Upper lobe of left lung (tissue), 6 donors: ENCODE measurements at places on chromosomes 4 and X. TPM values are rescaled to one million over a fixed set of nuclear protein-coding genes. Genes with fewer than 3 reads are reported as not detected.

- no peak for DNase-seq
- no peaks in the 10 kb centered on the region for H3K4me1 ChIP-seq
- no peaks in the 10 kb centered on the region for H3K27me3 ChIP-seq
- no peaks in the 10 kb centered on the region for H3K36me3 ChIP-seq
- H3K4me3 ChIP-seq: no peak overlapping the region
Observed at GRCh38 chrX:129111081-129111798, 412.1 kb downstream of the SMARCA1 start.

- H3K36me3 ChIP-seq: no peaks in the 10 kb centered on the region
- no peak overlapping the region for H3K4me3 ChIP-seq
- H3K27ac ChIP-seq: no peak overlapping the region
- no peaks in the 10 kb centered on the region for H3K4me1 ChIP-seq
- no peaks in the 10 kb centered on the region for H3K27me3 ChIP-seq
Observed at GRCh38 chrX:131225078-131225477, 64.0 kb downstream of the IGSF1 start.

- no peak overlapping the region for H3K27ac ChIP-seq
- no peaks in the 10 kb centered on the region for H3K27me3 ChIP-seq
- no peaks in the 10 kb centered on the region for H3K4me1 ChIP-seq
- DNase-seq: no peak
- H3K36me3 ChIP-seq: no peaks in the 10 kb centered on the region
Observed at GRCh38 chrX:10397349-10397748, 223.0 kb downstream of the MID1 start.

The ARAP2 gene
- total RNA-seq: 128 TPM

The AFM gene
- 0.20 TPM for total RNA-seq

DNA sequence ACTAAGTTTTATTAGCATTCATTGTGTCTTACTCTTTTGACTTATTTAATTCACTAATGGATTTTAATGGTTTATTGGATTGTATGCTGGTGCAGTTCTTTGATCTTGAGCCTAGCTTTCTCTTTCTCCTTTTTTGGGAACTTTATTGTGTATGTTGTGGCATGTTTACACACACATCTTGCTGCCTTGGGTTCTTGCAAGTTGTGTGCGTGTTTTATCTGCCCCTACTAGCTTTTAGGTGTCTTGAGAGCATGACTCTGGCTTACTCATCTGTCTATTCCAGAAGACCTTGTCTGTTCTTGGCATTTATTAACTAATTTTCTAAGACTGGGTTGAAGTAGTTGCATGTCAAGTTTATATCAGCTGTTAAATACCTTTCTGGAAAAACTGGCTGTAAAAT lies 2.7 kb downstream of the TMEM165 start:
- no peaks in the 10 kb centered on the region for H3K27me3 ChIP-seq
- no peak for DNase-seq
- H3K36me3 ChIP-seq: peaks cover 18% of the 10 kb centered on the region
- peaks cover 17% of the 10 kb centered on the region for H3K4me1 ChIP-seq

DNA sequence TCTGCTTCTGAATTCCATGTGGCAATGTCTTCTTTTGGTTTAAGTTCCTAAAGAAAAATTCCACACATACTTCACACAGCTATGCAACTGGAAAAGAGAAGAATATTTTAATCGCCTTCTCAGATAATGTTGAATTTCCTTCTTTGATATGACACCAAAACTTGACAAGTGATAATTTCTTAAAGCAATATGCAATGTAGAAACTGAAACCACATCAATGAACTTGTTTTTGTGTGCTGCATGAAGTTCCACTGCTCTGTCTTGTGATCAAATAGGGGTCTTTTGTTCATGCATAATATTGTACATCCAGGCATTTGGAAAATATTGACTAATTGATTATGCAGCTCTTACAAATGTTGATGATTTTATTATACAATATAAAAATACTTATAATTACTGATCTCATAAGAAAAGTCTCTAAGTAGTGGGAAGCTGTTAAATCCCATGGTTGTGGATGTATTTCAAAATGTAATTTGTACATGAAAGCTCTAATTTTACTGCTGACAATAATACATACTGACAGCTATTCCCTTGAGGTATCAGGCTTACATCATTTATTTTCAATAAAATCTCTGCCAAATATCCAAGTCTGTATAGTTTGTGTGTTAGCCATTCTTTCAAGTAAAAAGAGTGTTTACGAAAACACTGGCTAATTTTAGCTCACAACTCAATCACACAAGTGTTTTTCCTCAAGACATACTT lies 56.5 kb downstream of the AGA start:
- no peak overlapping the region for H3K4me3 ChIP-seq
- H3K27ac ChIP-seq: no peak overlapping the region
- no peaks in the 10 kb centered on the region for H3K4me1 ChIP-seq

GRCh38 chr4:125663896-125664767 lies 349.4 kb downstream of the FAT4 start:
- H3K36me3 ChIP-seq: no peaks in the 10 kb centered on the region
- no peak overlapping the region for H3K4me3 ChIP-seq
- H3K27ac ChIP-seq: no peak overlapping the region
- H3K27me3 ChIP-seq: no peaks in the 10 kb centered on the region

GRCh38 chrX:90883479-90883878 lies 551.2 kb upstream of the PABPC5 start:
- no peaks in the 10 kb centered on the region for H3K4me1 ChIP-seq
- no peaks in the 10 kb centered on the region for H3K36me3 ChIP-seq
- H3K4me3 ChIP-seq: no peak overlapping the region
- no peaks in the 10 kb centered on the region for H3K27me3 ChIP-seq
- H3K27ac ChIP-seq: no peak overlapping the region

GRCh38 chrX:115138040-115138439 lies 51.2 kb upstream of the RBMXL3 start:
- no peak overlapping the region for H3K27ac ChIP-seq
- no peaks in the 10 kb centered on the region for H3K27me3 ChIP-seq
- H3K36me3 ChIP-seq: no peaks in the 10 kb centered on the region
- no peak overlapping the region for H3K4me3 ChIP-seq
- no peak for DNase-seq

DNA sequence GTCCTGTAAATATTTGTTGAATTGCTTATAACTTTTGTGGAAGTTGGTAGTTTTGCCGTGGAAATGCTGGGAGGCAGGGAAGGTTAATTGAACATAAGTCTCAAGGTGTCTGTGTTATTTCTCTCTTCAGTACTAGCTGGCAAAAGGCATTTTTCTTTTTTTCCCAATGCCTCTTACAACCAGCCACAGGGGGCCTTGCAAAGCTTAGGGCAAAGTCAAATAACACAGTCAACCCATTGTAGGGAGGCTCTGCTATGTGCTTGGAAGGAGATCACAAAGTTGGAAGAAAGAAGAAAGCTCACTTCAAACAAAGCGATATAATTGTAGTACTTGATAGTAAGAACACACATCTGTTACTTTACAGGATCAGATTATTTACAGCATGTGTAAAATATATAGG lies 802.6 kb downstream of the PDHA2 start:
- DNase-seq: no peak
- H3K27me3 ChIP-seq: no peaks in the 10 kb centered on the region
- H3K36me3 ChIP-seq: no peaks in the 10 kb centered on the region

GRCh38 chr4:7663075-7663541 lies 228.4 kb upstream of the PSAPL1 start:
- DNase-seq: no peak
- H3K27ac ChIP-seq: no peak overlapping the region
- H3K27me3 ChIP-seq: no peaks in the 10 kb centered on the region
- no peaks in the 10 kb centered on the region for H3K36me3 ChIP-seq
- no peaks in the 10 kb centered on the region for H3K4me1 ChIP-seq

DNA sequence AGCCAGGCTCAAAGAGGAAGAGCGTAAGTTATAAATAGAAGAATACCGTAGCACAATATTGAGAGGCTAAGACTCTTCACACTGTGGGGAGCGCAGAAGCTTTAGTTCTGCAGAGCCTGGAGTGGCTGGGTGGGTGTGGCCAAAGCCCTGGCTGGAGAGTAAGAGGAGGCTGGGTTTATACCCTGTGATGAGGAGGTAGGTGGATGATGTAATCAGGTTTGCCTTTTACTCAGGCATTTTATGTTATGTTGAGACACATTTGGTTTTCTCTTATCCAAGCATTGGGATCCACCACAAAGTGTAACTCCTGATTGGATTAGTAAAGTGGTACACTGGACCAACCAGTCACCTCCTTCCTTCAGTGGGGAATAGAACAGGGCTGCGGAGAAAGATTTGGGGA lies 13.9 kb downstream of the CDS1 start:
- H3K27ac ChIP-seq: no peak overlapping the region
- DNase-seq: no peak
- no peaks in the 10 kb centered on the region for H3K4me1 ChIP-seq
- no peak overlapping the region for H3K4me3 ChIP-seq
- no peaks in the 10 kb centered on the region for H3K27me3 ChIP-seq

DNA sequence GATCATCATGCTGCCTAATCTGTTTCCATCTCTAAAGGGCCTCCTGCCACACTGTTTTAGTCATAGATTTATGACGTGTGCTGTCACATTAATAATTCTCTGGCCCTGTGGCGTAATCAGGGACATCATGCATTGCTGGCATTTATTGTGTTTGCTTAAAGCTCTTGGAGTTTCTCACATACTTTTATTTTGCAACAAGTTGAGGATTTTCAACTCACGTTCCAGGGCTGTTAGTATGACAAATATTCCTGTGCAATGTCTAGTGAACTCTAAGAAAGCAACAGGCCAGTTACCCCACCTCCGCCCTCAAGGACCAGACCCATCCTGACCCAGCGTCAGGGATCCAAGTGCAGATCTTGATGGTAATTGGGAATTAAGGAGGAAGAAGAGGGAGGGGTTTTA lies 7.8 kb upstream of the PIGA start:
- H3K4me3 ChIP-seq: no peak overlapping the region
- no peaks in the 10 kb centered on the region for H3K27me3 ChIP-seq
- H3K4me1 ChIP-seq: no peaks in the 10 kb centered on the region
- H3K36me3 ChIP-seq: no peaks in the 10 kb centered on the region
